ENCODE measurements at places on chromosomes 11 and 22.

DNA sequence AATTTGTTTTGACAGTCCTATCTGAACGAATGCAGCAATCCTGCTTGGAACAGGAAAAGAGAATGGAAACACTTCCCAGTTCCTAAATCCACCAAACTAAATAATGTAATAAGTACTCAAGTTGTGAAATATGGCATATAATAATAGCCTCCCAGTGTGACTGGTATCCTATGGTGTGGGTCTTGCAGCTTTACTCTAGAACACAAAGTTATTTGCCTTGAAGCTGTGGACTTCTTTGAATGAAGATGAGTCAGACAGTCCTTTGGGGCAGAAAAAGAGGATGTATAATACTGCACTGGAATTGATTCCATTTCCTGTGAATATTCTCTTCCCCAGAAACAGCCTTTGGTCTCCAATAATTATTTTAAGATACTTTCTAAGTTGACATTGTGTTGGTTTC, 887.0 kb downstream of the KCNA4 start:
- no peak for DNase-seq

DNA sequence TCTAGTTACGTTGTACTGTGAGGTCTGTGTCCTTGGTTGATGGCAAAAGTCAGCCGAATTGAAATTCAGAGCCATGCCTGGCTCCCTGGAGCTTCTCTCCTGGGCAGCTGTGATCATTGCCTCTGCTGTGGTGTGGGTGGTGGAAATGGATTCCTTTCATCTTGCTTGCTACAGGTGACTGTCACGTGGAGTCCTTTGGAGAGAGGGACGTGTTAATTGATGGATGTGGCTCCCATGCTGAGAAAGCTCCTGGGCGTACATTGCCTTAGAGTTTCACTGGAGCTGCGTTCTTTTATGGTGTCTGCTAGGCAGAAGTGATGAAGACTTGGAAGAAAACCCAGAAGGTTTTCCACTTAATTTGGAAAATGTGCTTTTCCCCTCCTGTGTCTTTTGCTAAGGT, 41.9 kb upstream of the PPP6R3 start:
- DNase-seq: no peak

GRCh38 chr11:2663506-2663905, 36.3 kb downstream of the KCNQ1OT1 start:
- DNase-seq: no peak

DNA sequence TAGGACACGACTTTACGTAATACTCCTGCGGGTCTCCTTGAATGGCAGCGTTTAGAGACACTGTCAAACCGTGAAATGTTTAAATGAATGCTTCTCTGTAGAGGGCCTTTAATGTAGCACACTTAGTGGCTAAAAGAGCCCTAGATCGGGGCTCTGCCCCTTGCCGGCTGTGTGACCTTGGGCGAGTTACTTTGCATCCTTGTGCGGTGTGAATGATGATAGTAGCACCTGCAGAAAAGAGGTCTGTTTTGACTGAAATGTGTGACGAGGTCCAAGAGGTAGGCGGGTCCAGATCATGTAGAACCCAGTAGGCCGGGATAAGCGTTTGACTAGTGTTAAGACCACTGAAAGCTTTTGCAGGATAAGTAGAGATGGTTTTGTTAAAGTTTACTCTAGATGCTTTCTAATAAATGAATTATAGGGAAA, 866 bp downstream of the MED17 start:
- no peak for DNase-seq

DNA sequence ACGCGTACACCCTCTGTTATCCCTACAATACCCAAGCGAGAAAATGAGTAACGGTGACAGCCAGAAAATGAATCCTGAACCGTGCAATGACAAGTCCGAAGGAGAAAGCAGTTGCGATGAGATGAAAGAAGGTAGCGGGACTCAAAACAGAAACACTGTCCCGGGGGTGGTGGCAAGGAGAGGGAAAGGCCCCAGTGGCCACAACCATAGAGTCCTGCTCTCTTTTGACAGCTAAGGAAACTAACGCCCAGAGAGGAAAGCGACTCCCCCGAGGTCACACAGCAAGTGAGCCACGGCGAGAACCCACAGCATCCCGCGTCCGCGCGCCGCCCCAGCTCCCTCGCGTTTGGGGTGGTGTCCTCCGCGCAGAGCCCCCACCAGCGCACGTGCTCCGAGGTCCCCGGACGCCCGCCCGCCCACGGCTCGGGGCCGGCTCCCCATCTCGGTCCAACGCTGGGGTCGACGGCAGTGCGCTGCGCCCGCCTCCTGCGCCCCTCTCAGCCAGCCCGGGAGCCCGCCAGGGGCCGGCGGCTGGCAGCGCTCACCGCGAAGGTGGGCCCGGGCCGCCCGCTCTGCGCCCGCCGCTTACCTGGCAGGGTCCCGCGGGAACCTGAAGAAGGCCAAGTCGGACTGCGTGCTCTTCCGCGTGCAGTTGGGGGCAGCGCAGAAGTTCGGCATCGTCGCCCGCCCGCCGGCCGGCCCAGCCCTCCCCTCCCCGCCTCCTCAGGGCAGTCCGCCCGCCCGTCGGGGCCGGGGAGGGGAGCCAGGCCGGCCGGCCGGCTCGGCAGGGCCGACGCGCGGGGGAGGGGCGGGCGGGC, 564 bp downstream of the THAP12 start:
- DNase-seq: peak; percentile 27

- DNase-seq: no peak
Measured at GRCh38 chr11:42825598-42825997, 486.2 kb upstream of the API5 start.
